ENCODE measurements at places on chromosomes 2 and 18. TPM values are rescaled to one million over a fixed set of nuclear protein-coding genes. Genes with fewer than 3 reads are reported as not detected.

The ZEB2 gene
- 17.1 TPM for total RNA-seq

The ERMN gene
- 1.5 TPM for total RNA-seq

The PLEK gene
- total RNA-seq: 6.9 TPM

The ALK gene
- total RNA-seq: not detected

The GPC1 gene
- total RNA-seq: 4.9 TPM

The GALR1 gene
- not detected for total RNA-seq

The SDC1 gene
- 0.12 TPM for total RNA-seq

The FBXO48 gene
- 2.6 TPM for total RNA-seq

The IL1A gene
- 15.7 TPM for total RNA-seq

DNA sequence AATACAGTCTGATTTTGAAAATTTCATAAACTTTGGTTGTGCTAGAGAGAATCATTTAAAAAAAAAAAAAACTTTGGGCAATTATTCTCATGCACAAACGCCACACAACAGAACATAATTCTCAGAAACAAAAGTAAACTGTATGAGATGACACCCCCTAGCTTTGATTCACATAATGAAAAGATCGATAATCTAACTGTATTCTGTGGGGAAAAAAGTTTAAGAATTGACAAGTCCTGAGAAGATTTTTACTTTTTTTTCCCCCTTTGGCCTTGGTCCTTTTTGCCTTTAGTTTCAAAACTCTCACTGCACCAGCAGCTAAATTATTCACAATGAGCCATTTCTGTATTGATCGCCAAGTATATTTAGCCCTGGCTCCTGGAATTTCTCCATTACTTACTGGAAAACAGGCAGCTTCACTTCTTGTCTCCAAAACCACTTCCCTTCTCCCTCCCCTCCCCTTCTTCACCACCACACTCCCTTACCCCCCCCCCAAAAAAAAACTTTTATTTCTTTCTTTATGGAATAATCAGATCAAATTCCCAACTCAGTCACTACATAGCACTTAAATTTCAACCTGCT is 2.0 kb downstream of the IKZF2 start:
- H3K4me1 ChIP-seq: peaks cover 20% of the 10 kb centered on the region
- no peaks in the 10 kb centered on the region for H3K36me3 ChIP-seq
- peak overlapping the region; percentile 73 for H3K4me3 ChIP-seq
- H3K27ac ChIP-seq: peak overlapping the region; percentile 52
- DNase-seq: no peak
- peaks cover 36% of the 10 kb centered on the region for H3K27me3 ChIP-seq

DNA sequence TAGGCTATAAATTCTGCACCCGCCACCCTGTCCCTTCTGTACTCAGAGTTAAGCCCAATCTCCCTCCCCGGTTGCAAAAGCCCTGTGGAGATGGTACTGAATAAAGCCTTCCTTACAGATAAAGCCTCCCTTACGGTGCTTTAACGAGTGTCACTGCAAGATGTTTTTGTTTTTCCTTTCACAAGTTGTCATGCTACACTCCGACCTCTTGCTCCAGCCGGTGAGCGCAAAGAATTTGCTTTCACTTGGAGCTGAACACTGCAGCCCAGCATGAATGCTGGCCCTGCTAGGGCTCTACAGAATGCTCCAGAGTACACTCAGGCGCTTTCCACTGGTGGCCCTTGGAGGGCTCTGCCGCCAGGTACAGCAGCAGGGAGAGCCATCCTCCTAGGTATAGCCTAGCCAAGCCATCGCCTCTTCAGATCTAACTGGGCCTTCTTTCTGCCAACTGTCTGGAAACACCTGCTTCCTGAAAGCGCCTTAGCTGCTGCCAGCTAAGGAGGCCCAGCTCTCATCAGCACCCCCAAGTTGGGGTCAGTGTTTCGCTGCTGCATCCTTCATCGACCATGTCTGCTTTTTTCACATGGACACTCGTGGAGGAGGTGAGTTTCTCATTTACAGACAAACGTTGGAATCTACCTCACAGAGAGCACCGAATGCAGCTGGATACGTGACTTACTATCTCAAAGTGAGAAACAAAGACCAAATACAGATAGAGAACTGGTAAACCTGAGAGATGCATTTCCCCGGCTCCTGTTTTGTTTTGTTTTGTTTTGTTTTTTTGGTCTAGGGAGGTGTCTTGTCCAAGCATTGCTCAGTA is 13.4 kb upstream of the CREG2 start:
- peaks cover 16% of the 10 kb centered on the region for H3K27me3 ChIP-seq
- peaks cover 9% of the 10 kb centered on the region for H3K4me1 ChIP-seq
- no peaks in the 10 kb centered on the region for H3K36me3 ChIP-seq
- DNase-seq: no peak

DNA sequence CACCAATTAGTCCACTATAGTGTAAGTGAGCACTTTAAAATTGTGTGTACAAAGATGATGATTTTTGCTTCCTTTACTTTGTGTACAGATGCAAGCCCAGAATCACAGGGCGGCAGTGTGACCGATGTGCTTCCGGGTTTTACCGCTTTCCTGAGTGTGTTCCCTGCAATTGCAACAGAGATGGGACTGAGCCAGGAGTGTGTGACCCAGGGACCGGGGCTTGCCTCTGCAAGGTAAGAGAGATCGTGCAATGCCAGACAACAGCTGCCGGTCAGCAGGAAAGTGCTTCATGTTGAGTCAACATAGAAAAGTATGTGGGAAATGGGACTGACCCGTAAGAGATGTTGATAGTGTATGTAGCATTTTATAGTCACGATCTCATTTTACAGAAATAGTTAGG is 156.8 kb upstream of the TTC39C start:
- DNase-seq: no peak
- no peaks in the 10 kb centered on the region for H3K36me3 ChIP-seq

- no peaks in the 10 kb centered on the region for H3K36me3 ChIP-seq
Measured at GRCh38 chr18:67818432-67818831, 301.9 kb upstream of the DSEL start.

DNA sequence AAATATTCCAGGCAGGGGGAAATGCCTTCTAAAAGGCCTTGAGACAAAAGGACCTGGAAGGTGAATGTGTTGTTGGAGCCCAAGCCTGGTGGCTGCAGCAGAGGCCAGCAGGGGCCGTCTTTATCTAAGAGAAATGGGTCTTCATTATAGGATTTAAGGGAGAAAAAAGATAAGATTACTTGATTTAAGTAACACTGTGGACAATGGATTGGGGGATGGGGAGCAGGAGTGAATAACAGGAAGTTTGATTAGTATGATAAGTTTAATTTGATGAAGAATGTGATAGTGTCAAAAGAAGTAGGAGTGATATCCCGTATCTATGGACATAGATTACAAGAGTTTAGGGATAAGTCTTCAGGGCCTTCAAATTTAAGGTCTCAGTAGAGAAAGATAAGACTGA is 64.2 kb downstream of the WDR75 start:
- no peaks in the 10 kb centered on the region for H3K36me3 ChIP-seq
- no peak overlapping the region for H3K27ac ChIP-seq
- no peak overlapping the region for H3K4me3 ChIP-seq
- H3K4me1 ChIP-seq: peaks cover 15% of the 10 kb centered on the region
- no peaks in the 10 kb centered on the region for H3K27me3 ChIP-seq

GRCh38 chr18:47826157-47827074 is 104.0 kb downstream of the SMAD2 start:
- H3K27ac ChIP-seq: no peak overlapping the region
- H3K4me1 ChIP-seq: peaks cover 6% of the 10 kb centered on the region
- H3K27me3 ChIP-seq: no peaks in the 10 kb centered on the region
- DNase-seq: no peak
- H3K4me3 ChIP-seq: no peak overlapping the region

GRCh38 chr2:68879296-68879695 is 8.1 kb upstream of the BMP10 start:
- H3K4me3 ChIP-seq: no peak overlapping the region
- H3K4me1 ChIP-seq: peaks cover 3% of the 10 kb centered on the region

DNA sequence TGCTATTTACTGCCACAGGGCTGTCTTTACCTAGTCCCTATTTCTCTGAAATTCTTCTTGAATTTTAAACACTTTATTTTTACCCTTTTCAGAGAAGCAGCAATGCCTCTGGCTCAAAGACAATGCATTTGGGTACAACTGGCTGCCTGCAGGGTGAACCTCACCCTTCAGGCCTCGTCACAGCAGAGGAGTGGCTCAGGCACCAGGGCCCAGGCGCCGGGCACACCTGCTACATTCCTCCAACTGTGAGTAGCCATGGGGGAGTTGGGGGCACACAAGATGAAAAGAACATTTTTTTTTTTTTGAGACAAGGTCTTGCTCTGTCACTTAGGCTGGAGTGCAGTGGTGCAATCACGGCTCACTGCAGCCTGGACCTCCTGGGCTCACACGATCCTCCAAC is 74.9 kb upstream of the KCNE4 start:
- H3K4me1 ChIP-seq: no peaks in the 10 kb centered on the region
- no peak overlapping the region for H3K27ac ChIP-seq
- no peak overlapping the region for H3K4me3 ChIP-seq
- DNase-seq: no peak
- peaks cover 11% of the 10 kb centered on the region for H3K27me3 ChIP-seq

DNA sequence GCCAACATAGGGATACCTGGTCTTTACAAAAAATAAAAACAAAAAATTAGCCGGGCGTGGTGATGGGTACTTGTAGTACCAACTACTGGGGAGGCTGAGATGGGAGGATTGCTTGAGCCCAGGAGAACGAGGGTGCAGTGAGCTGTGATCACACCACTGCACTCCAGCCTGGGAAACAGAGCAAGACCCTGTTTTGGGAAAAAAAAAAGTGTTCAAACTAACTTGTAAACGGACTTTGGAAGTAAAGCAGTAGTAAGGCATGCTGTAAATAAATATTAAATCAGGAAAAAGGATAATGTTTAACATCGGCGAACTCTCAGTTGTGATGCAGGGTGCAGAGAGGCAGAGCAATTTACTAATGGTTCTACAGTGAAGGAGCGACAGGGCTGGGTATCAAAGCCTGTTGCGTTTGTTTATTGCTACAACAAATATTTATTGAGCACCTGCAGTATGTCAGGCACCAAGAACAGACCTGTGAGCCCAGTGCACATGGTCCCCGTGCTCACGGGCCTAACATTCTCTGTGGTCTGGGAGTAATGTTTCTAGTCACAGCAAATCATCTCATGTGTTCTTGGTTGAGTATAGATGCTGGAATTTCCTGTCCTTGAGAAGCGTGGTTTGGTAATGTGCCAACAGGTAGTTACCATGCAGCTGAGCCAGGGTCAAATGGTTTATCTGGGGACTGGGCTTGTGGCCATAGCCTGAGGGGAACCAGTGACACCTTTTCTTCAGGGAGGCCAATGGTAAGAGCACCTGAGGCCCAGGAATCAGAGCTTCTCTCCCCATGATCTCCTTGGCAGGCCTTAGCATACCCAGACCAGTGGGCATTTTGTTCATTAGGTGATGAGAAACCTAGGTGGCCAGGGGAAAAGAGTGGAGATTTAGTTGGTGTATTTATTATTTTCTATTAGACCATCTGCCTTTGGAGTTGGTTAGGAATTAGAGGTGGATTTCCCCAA is 27.9 kb upstream of the GREB1 start:
- no peaks in the 10 kb centered on the region for H3K36me3 ChIP-seq
- H3K4me1 ChIP-seq: peaks cover under 1% of the 10 kb centered on the region
- H3K27ac ChIP-seq: no peak overlapping the region

DNA sequence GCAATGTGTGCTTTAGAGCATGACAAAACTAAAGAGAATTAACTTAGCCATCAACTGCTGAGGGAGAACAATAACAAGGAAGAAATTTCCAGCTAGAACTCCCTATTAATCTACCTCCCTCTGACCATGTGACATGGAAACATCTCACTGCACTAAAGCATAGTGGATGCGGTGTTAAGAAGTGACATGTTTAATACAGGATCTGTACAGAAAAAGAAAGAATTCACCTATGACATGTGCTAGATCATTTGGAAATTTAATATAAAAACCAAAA is 202.3 kb upstream of the KLHL14 start:
- H3K36me3 ChIP-seq: no peaks in the 10 kb centered on the region
- H3K27me3 ChIP-seq: no peaks in the 10 kb centered on the region
- H3K27ac ChIP-seq: no peak overlapping the region
- H3K4me1 ChIP-seq: no peaks in the 10 kb centered on the region
- no peak overlapping the region for H3K4me3 ChIP-seq
- no peak for DNase-seq

DNA sequence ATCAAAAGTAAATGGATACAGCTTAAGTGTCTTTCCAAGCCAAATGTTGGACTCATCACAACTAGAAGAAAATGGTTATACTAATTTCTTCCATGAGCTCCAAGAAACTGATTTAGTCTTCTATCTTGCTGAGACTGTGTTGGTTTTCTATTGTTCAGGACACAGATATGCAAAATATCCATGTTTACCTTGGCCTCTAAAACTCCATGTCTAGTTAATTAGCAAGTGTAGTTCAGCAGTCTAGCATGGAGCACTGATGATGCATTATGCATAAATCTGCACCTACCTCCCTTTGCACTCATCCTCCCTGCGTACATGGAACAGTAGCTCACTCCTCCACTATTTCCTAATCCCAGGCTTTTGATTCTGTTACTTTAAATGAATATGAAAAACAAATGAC is 731.4 kb upstream of the CHAC2 start:
- no peak overlapping the region for H3K27ac ChIP-seq
- no peaks in the 10 kb centered on the region for H3K36me3 ChIP-seq
- no peaks in the 10 kb centered on the region for H3K4me1 ChIP-seq
- no peak overlapping the region for H3K4me3 ChIP-seq
- DNase-seq: no peak

DNA sequence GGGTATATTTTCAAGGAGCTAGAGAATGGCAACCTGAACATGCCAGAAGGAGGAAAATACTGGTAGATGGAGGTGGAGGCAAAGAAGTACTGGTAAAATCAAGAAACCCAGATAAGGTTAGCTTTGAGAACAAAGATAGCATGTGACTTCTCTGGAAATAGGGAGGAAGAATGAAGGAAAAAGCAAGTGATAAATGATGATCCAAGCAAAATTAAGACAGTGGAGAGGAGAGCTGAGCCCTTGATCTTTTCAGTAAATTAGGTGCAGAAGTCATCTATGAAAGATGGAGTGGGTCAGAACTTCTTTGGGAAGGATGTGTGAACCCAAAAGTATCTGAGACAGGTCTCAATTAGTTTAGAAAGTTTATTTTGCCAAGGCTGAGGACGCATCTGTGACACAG is 25.7 kb upstream of the AFTPH start:
- H3K4me1 ChIP-seq: peaks cover 10% of the 10 kb centered on the region
- H3K4me3 ChIP-seq: no peak overlapping the region
- no peak overlapping the region for H3K27ac ChIP-seq
- DNase-seq: no peak
- no peaks in the 10 kb centered on the region for H3K36me3 ChIP-seq
- peaks cover 17% of the 10 kb centered on the region for H3K27me3 ChIP-seq

- peaks cover 3% of the 10 kb centered on the region for H3K4me1 ChIP-seq
- H3K27me3 ChIP-seq: peaks cover 18% of the 10 kb centered on the region
- H3K4me3 ChIP-seq: no peak overlapping the region
- no peak overlapping the region for H3K27ac ChIP-seq
- no peak for DNase-seq
- H3K36me3 ChIP-seq: no peaks in the 10 kb centered on the region
Measured at GRCh38 chr2:150491943-150492342, 4.5 kb upstream of the RND3 start.

Measured in activated CD4-positive, alpha-beta memory T cell treated with anti-CD3 and anti-CD28 coated beads for 36 hours (primary cell).